Stimulated activated naive CD4-positive, alpha-beta T cell treated with Interleukin-2 at 50 U/mL for 16 hours (primary cell): ENCODE measurements at places on chromosomes 4 and X.

- no peak for DNase-seq
These were observed 55.6 kb downstream of the SEL1L3 start for GRCh38 chr4:25807102-25807728.

GRCh38 chrX:55119712-55120111, 30.9 kb downstream of the PAGE2 start:
- DNase-seq, result no peak

- DNase-seq, result no peak
These were observed 76.0 kb downstream of the AFF2 start for GRCh38 chrX:148576396-148576795.

DNA sequence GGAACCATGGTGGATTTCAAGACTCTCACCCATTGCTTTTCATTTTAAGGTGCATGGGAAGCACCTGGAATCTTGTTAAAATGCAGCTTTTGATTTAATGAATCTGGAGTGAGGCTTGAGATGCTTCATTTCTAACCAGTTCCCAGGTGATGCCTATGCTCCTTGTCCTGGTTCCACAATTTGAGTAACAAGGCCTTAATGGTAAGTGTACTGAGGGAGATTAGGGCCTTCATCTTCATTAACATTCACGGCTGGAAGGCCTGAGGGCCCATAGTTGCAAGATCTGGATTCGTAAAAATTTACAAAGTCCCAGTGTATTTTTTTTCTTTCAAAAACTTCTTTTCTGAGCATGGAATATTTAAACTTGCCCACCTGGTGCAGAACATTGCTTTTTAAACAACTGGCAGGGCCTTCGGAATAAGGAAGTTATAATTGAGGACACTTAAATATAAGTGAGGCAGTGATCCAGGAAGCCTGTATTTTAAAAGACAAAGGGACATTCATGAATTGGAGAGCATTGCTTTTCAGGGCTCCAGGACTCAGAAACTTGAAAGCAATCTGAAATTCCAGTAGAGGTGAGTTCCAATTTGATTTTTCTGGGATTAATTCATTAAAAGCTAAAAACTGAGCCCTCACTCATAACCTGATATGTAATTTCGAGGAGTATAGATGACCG, 77.8 kb downstream of the NPNT start:
- no peak for DNase-seq

- DNase-seq, result no peak
These were observed 13.6 kb downstream of the SOD3 start for GRCh38 chr4:24808955-24809354.

DNA sequence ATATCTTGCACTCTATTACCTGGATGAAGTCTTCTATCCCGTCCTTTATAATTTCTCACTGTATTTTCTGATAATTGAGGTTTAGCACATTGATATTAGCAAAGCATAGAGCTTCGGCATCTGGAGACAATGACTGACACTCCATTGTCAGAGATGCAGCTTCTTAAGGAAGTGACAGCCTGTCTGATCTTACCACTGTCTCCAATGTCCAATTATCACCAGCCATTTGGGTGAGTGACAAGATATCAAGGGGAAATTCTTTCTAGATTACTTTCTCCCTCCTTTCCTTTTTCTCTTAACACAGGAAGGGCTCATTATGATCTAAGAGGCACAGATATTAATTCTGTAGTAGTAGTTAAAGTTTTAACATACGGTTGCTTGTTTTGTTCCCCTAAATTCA, 86.4 kb downstream of the LDB2 start:
- DNase-seq, result no peak

- DNase-seq, result no peak
These were observed 6.3 kb upstream of the TBC1D25 start for GRCh38 chrX:48533165-48533564.

- DNase-seq, result no peak
These were observed 3.4 kb upstream of the GK start for GRCh38 chrX:30649859-30650258.

DNA sequence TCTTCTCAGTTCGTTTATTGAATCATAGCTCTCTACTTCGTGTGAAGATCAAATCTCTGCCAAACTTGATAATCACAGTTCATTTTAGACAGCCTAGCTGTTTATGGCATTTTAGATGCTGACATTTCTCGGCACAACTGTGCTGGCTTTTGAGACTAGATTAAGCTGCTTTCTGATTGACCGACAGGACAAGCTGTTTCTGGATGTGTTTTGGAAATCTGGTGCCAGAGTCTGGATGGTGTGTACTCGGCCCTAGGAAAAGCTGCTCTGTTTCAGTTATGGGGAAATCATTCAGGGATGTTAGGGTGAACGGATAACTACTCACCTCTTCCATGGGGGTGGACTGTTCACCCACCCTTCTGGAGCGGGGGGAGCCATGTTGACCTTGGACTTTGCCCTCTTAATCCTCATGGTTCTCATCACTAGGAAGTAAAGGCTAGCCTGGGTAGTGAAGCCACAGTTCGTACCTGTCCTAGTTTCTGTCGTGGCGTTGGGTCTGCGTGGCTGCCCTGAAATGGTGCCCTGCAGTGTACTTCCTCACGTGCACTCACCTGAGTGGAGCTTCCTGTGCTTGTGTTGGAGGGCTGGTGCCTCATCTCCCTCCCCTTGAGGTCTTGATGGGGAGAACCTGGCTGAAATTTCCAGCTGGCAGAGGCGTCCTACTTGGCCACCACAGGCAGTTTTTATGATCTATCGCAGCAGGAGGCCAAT, 13.7 kb upstream of the WDR1 start:
- no peak for DNase-seq

DNA sequence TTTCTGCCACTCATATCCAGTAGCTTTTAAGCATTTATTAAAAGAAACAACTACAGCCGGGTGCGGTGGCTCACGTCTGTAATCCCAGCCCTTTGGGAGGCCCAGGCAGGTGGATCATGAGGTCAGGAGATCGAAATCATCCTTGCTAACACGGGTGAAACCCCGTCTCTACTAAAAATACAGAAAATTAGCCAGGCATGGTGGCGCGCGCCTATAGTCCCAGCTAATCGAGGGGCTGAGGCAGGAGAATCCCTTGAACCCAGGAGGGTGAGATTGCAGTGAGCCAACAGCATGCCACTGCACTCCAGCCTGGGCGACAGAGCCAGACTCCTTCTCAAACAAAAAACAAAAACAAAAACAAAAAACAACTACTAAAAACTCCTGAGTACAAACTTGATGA, 119.8 kb downstream of the EPHA5 start:
- no peak for DNase-seq

GRCh38 chr4:144712775-144713174, 66.8 kb downstream of the HHIP start:
- DNase-seq, result no peak

- DNase-seq, result no peak
These were observed 128.0 kb upstream of the VEGFC start for GRCh38 chr4:176920694-176921093.

DNA sequence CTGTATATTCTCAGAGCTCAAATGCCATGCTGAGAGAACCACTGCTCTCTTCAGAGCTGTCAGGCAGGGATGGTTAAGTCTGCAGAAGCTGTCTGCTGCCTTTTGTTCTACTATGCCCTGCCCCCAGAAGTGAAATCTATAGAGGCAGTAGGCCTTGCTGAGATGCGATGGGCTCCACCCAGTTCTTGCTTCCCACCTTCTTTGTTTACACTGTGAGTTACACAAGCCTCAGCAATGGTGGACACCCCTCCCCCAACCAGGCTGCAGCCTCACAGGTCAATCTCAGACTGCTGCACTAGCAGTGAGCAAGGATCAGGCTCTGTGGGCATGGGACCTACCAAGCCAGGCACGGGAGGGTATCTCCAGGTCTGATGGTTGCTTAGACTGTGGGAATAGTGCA, 271.6 kb downstream of the CENPC start:
- no peak for DNase-seq

DNA sequence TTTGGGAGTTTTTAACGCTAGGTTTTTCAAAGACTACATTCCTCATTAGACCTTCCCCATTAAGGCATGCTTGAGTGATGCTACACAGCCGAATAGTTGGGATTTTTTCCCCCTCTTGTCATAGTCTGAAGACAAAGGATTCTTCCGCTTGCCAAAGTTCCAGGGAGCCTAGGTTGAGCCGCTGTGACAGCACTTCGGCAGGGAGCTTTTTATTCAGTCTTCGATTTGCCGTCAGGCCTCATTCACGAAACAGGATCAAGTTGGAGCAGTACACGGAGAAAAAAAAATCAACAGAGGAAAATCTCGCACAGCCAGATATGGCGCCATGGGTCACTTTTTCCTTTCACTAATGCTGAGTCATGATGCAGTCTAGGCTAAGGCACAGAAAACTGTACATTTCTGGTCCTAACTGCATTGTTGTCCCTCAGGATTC, 24.3 kb downstream of the SHROOM3 start:
- DNase-seq, result no peak

DNA sequence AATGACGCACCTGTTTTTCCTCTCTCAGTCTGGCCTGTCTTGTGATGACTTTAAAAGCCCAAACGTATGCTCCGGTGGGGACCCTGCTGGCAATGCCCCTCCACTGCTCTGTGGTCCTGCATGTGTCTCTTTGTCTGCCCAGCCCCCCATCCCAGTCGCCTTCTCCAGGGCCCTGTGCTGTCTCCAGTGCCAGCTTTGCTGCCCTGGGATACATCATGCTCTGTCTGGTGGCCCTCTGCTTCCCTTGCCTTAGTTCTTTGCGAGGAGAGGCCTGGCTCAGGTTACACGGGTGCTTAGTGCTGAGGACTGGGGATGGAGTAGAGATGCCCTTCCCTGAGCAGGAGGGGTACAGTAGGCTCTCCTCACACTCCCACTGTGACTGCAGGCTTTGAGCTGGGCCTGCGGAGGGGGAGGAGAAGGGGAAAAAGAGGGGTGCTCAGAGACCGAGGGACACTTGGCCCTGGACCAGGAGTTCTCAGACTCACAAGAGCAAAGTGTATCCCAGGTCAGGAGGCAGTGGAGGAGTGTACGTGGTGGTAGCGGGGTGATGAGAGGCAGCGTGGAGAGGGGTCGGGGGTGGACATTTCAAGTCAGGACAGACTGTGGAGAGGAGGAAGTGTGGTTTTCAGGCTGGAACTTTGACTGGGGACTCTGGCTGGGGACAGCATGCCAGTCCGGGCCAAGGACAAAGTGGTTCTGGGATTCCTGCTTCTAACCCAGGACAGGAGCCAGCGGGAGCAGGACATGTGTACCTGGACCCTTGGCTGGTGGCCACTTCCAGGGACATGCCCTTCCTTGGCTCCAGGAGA, 2.8 kb downstream of the APLN start:
- DNase-seq, result no peak

DNA sequence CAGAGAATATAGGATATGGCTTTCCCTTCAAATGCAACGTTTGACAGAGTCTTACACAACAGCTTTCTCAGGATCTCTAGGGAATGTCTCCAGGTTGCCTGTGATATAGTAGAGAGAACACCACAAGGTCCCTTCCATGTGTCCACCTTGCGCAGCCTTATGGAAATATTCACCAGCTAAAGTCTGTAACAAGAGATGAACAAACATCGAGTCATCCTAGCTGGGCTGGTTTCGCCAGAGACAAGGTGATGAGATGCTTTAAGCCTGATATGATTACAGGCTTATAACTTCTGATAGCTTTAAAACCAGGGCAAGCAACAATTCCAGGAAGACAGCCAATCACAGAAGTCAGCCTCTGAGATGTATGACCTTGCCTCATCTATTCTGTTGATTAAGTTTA, 83.8 kb downstream of the SEL1L3 start:
- no peak for DNase-seq

- no peak for DNase-seq
These were observed 76.6 kb downstream of the TBC1D9 start for GRCh38 chr4:140679576-140679975.

- DNase-seq, result no peak
These were observed 841.9 kb downstream of the PCDH18 start for GRCh38 chr4:136690360-136690759.

DNA sequence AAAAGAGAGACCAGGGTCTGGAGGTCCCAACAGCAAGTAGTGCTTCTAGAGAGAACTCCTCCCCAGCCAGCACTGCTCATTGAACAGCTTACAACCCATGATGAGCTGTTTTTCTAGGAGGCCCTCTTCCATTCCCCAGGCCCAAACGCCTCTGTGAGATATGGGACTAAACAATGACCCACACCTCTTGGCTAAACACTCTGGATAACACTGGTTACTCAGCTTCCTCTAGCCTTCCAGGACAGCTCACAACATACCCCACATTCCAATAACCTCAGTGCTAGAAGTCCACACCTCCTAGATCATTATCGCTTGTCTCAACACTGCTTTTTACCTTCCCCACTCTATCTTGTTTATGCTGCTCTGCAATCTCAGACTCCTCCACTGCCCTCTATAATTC, 35.4 kb upstream of the PGRMC2 start:
- DNase-seq, result no peak

- no peak for DNase-seq
These were observed 14.6 kb downstream of the SH3RF1 start for GRCh38 chr4:169256101-169256612.

GRCh38 chr4:148055844-148056243, 324.0 kb downstream of the ARHGAP10 start:
- DNase-seq, result no peak

- no peak for DNase-seq
These were observed 31.7 kb downstream of the MAD2L1 start for GRCh38 chr4:120034913-120035312.

DNA sequence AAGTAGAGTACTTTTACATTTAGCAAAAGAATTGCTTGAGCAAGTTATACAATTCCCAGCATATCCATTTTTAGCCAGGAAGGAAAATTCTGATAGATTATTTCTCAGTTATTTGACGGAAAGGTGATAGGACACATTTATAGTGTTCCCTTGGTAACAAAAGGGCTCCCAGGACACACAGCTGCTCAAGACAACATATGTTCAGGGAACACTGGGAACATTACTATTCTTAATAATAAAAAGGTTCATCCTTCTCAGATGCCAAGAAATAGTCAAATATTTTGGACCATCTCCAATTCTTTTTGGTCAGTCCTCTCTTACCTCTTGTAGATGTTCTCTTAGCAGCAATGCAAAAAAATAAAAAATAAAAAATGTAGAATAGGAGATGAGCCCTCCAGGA, 66.8 kb upstream of the SMAD1 start:
- no peak for DNase-seq

- DNase-seq, result no peak
These were observed 2.7 kb upstream of the TMSB4X start for GRCh38 chrX:12972243-12972642.
